ENCODE measurements at places on chromosomes 6 and 20. TPM values are rescaled to one million over a fixed set of nuclear protein-coding genes. Genes with fewer than 3 reads are reported as not detected.

DNA sequence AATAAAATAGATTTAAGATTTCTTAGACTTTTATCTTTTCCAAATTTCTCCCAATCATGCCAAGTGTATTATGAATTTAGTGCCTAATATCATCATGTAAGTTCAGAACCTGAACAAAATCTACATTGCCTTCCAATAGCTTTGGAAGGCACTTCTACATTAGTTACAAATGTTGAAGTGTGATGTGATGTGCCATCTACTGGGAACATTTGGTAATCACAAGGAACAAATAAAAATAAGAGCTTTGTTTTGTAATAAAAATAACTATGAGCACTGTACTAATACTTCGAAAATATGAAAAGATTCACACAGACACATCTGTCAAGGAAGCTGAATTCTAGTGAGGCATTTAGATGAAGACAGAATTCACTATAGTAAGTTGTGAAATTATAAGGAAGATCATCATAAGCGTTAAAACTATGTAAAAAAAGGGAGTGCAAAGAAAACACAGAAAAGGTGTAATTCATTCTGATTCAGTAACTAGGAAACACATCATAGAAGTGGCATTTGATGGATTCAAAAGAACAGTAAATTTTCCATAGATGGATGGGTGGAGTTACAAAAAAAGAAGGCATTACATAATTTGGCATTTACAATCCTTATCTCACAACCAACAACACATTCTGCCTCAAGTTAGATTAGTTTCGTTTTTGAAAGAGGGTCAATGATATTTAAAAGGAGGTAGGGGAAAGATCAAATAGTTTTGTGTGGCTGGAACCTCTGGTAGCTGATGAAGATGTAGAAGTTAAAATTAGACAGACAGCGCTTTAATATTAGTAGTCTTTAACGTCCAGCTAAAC, 161.0 kb downstream of the ASCC3 start:
- no peak for DNase-seq

DNA sequence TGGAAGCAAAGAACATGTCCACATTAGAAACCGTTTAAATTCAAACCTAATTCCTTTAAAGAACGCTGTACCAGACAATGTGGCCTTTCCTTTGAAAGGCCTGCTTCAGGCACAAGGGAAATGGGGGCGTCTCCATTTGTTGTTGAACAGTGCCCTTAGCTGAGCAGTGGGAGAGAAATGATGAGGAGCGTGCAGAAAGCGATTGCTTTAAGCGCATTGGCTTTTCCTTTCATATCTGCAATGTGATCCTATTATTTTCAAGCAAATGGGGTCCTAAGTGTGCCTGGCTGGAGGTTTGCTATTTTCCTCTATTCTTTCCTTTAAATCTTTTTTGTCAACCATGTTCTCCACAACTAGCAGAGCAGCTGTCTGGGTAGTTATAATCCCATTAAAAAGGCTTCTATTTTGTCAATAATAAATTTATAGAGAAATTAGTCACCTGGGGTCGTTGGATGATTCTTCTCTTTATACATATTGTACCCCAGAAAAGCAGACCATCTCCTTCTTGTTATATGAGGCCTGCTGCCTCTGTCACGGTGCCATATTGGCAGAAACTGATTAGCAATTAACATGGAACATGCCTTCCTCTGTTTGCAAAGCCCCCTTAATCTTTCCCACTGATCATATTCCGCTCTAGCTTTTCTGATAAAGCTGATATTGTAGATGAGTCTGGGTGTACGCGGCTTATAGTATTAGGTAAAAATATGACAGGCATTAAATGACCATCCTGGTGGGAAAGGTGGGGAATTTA, 151.1 kb upstream of the JAG1 start:
- DNase-seq = no peak

DNA sequence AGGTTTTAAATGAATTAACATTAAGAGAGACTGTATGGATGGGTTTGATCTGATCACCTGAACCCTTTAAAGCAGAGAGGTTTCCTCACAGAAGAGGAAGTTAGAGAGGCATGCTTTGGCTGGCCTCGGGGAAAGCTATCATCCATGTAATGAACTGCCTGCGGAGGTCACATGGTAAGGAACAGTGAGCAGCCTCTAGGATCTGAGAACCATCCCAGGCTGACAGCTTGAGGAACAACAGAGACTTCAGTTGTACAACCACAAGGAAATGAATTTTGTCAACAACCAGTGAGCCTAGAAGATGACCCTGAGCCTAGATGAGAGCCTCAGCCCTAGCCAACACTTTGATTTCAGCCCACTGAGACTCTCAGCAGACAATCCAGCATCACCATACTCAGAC, 2.9 kb upstream of the COL21A1 start:
- no peak for DNase-seq

DNA sequence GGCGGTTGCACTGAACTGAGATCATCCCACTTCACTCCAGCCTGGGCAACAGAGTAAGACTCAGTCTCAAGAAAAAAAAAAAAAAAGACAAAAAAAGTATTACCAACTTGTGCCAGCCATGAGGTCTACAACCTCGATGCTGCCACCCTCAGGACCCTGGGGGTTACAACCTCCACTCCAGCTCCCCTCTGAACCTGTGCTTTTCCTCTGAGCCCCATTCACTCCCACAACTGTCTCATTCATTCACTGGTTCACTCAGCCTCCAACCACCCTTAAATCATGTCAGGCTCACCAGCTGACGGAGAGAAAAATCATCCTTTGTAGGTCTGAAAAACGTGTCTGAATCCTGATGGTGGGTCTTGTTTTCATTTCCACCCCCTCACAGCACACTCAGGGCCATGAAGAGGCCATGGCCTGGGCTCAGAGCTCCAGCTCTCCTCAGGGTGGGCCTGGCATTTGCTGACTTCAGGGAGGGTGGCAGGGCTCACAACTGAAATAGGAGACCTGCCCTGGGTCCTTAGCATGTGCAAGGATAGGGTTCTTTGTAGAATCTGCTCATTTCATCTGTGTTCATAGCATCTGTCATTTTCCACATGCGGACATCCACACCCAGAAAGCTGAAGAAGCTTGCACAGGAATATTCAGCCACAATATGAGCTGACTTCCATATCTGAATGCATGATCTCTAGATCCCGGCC, 1.9 kb upstream of the ULBP1 start:
- DNase-seq = no peak

GRCh38 chr6:69542494-69542893, 254.3 kb downstream of the LMBRD1 start:
- no peak for DNase-seq

GRCh38 chr6:143270026-143270425, 180.5 kb downstream of the ADAT2 start:
- DNase-seq = no peak

GRCh38 chr20:22584522-22584921, at the start of gene FOXA2:
Gene FOXA2 (minus strand): TSS chr20:22584572. CDS start chr20:22584278, 294 bp downstream.
- DNase-seq = no peak

GRCh38 chr20:54981175-54981574, 505.8 kb downstream of the DOK5 start:
- DNase-seq = no peak

- peak; percentile 70 for DNase-seq
These were observed 31.6 kb upstream of the CCN2 start for GRCh38 chr6:131982740-131983259.

GRCh38 chr6:93047033-93047432, 372.3 kb downstream of the EPHA7 start:
- DNase-seq = no peak

DNA sequence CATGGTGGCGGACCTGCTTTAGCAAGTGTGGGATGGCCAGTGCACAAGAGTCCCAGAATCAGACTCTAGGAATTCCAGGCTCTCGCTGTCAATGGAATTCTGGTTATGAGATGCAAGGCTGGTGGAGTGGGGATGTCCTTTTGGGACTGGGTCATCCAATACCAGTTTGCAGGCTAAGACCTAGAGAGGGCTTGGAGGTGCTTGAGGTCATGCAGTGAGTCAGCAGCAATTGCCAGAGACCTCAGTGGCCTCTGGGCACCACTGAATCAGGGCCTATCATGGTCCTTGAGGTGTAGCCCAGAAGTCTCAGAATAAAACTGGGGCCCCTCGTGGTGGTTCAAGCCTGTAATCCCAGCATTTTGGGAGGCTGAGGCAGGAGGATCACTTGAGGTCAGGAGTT, 1.4 kb upstream of the SCRT2 start:
- DNase-seq = no peak

- DNase-seq = no peak
These were observed 193.1 kb upstream of the SIM1 start for GRCh38 chr6:100657678-100658330.

DNA sequence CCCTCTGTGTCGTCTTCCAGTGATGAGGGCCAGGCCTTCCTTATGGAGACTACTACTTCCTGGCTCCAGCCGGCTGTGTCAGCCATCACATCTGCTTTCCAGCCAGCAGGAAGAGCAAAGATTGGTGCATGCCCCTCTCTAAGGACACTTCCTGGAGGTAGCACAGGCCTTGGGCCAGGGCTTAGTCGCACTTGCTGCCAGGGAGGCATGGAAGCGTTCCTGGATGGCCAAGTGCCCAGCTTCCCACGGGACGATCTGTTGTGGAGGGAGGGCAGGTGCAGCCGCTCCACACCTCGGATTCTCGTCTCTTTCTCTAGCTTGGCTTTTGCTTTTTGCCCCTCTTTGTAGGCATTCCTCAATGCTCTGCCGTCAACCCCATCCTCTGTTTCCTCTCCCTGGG, 11.9 kb downstream of the ERMARD start:
- DNase-seq = no peak

DNA sequence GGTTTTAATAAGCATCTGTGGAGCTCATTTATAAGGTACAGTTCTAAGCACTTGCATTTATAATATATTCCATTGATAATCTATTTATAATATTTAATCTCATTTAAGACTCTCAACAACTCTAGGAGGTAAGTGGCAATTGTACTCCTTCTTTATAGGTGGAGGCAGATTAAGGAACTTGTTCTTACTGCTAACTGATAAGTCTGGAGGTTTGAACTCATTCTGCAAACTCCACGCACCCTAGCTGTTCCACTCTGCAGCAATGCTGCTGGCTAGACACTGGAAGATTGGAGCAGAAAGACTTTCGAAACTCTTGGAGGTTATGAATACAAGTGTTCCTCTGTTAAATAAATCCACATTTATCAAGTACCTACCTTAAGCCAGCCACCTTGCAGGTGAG, 793 bp upstream of the HDAC2 start:
- DNase-seq = no peak

GRCh38 chr20:10672624-10673127, 1.1 kb downstream of the JAG1 start:
- no peak for DNase-seq

DNA sequence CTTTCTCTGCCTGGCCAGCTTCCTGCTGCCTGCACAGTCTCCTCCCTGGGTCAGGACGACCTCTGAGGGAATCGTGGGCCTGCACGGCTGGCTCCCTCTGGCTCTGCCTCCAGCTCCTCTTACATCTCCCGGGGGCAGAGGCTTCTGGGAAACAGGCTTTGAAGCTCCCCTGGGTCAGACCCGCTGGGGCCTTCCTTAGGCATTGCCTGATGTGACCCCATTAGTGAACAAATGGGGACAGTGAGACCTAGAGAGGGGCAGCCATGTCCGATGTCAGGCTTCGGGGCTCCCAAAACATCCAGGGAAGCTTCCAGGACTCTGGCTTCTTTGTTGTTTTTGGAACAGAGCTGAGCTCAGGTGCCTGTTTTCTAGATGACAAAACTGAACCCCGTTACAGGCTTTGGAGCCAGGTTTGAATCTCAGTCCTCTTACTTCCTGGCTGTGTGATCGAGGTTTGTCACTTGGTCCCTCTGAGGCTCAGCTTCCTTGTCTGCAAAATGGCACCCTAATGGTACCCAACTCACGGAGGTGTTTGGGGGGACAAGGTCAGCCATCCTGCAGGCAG, 94.3 kb downstream of the CEBPB start:
- no peak for DNase-seq

- no peak for DNase-seq
These were observed 23.5 kb downstream of the FBXO5 start for GRCh38 chr6:152959333-152959732.

DNA sequence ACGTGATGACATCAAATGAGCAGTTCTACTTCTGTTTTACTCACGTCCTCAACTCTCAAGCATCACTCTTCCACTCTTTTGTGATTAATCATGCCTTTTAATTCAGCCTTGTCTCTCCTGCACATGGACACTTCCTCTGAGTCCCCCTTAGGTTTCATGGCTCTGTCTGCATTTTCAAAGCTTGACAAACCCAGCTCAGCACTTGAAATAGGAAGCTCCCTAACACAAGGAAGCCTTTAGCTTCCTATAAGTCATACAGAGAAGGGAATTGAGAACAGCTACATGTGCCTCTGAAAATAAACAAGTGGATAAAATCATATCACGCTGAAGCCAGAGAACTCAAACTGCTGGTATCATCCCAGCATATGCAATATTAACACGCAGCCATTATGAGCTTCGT, 21.2 kb downstream of the KIF16B start:
- no peak for DNase-seq

DNA sequence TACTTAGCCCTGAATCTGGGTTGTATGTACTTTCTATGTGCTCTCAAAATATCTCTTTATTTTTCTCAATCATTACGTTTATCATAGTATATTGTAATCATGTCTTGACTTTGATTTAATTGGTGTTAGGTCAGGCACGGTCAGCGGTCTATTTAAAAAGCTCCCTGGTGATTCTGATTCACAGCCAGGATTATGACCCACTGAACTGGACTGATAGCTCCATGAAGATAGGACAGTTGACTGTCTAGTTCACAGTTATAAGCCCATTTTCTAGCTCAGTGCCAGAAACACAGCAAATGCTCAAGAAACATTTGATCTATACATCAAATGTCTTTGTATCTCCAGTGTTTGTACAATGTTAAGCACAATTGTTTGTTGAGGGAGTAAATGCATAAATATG, 111.5 kb upstream of the CCN2 start:
- no peak for DNase-seq

DNA sequence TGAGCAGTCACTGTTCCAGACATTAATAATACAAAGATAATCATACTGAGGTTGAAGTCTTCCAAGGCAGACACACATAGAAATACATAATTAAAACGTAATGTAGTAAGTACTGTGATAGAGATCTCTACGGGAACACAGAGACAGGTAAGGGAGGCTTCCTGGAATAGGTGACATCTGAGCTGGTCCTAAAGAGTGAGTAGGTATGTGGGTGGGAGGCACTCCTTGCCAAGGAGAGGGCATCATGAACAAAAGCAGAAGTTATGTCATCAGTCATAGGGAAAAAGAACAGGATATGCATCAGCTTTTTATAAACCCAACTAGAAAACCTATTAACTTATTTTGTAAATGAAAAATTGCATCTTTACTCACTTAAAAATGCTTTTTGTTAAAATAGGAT, 110.0 kb downstream of the MAP7 start:
- no peak for DNase-seq

- no peak for DNase-seq
These were observed 209.0 kb upstream of the CITED2 start for GRCh38 chr6:139583420-139583819.

NKX2-2 gene
- not detected for polyA plus RNA-seq

OTOR gene
- not detected for polyA plus RNA-seq

GLP1R gene
- not detected for polyA plus RNA-seq

BHLHE23 gene
- not detected for polyA plus RNA-seq

HSPA1L gene
- polyA plus RNA-seq = 0.99 TPM

RIPOR3 gene
- polyA plus RNA-seq = 1.2 TPM

VARS1 gene
- polyA plus RNA-seq = 33.9 TPM

GDAP1L1 gene
- not detected for polyA plus RNA-seq

PRSS16 gene
- polyA plus RNA-seq = 0.21 TPM

RBM24 gene
- 19.9 TPM for polyA plus RNA-seq

HSPA1B gene
- 42.8 TPM for polyA plus RNA-seq
